Endothelial cell of umbilical vein (primary cell): ENCODE measurements at places on chromosomes 2 and 18. TPM values are rescaled to one million over a fixed set of nuclear protein-coding genes. Genes with fewer than 3 reads are reported as not detected.

The MOB4 gene
- 16.1 and 23.9 TPM in 2 replicates for polyA plus RNA-seq

The C2orf15 gene
- polyA plus RNA-seq = not detected in 2 replicates

The MAPK4 gene
- polyA plus RNA-seq = not detected in 2 replicates

The TNFRSF11A gene
- 7.5 and 10.4 TPM in 2 replicates for polyA plus RNA-seq

The RAB11FIP5 gene
- 32.4 and 36.6 TPM in 2 replicates for polyA plus RNA-seq

The KIAA2012 gene
- not detected in 2 replicates for polyA plus RNA-seq

The FAM110C gene
- polyA plus RNA-seq = not detected in 2 replicates

The NOL4 gene
- not detected in 2 replicates for polyA plus RNA-seq

The MTIF2 gene
- 7.0 and 9.3 TPM in 2 replicates for polyA plus RNA-seq

The STK17B gene
- 2.0 and 2.5 TPM in 2 replicates for polyA plus RNA-seq

The OTOS gene
- not detected in 2 replicates for polyA plus RNA-seq

The EGR4 gene
- not detected in 2 replicates for polyA plus RNA-seq

The C2orf80 gene
- polyA plus RNA-seq = not detected in 2 replicates

The ASPRV1 gene
- polyA plus RNA-seq = 0.19 and 0.22 TPM in 2 replicates

The HAAO gene
- polyA plus RNA-seq = 1.1 and 1.8 TPM in 2 replicates

The ZNF804A gene
- polyA plus RNA-seq = 0.21 and 0.22 TPM in 2 replicates

The DOCK10 gene
- polyA plus RNA-seq = 5.8 and 6.1 TPM in 2 replicates

The CDK15 gene
- not detected in 2 replicates for polyA plus RNA-seq
